AG04449 (cell line): ENCODE measurements at places on chromosomes 1 and 21.

- DNase-seq, result no peak
Measured at GRCh38 chr1:223534677-223535076, 130.8 kb downstream of the CAPN8 start.

GRCh38 chr1:157429601-157430240, 122.6 kb downstream of the FCRL5 start:
- no peak for DNase-seq

DNA sequence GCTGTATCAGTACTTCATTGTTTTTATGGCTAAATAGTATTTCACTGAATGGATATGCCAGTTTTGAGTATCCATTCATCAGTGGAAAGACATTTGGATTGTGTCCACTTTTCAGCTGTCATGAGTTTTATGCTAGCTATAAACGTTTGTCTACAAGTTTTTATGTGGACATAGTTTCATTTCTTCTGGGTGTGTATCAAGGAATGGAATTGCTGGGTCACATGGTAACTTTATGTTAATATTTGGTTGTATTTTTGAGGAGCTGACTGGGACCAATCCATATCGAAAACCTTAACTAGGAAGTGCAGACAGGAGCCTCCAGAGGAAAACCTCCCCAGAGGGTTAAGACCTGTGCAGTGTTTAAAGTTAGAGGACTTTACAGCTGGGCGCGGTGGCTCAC, 31.8 kb upstream of the DISC1 start:
- no peak for DNase-seq

DNA sequence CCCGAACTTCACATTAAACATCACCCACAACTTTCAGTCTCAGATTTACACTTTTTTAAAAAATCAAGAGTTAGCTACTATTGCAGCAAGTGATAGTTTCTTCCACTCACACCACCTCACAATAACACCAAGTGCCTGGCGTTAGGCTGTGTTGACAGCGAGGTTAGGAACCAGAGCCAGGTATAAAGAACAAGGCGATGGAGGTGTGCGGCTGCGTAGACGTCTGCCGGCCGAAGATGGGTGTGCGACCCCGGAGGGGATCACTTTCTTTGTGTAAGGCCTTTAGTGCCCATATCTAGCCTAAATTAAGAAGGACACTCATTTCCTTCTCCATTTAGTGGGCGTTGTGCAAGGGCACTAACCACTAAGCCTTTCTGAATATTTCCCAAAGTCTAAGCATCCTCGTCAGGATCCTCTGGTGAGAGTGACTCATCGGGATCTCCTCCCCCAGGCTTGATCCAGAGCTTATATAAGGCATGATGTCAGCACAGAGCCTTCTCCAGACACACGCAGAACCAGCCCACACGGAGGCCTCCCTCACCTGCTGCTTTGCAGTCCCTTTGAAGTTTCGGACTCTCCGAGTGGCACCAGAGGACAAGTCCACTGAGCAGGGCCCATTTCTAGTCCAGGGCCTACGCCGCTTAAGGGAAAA, 11.8 kb downstream of the NHLH2 start:
- DNase-seq, result peak; percentile 46

GRCh38 chr21:36713746-36714145, 14.8 kb downstream of the SIM2 start:
- DNase-seq, result no peak

DNA sequence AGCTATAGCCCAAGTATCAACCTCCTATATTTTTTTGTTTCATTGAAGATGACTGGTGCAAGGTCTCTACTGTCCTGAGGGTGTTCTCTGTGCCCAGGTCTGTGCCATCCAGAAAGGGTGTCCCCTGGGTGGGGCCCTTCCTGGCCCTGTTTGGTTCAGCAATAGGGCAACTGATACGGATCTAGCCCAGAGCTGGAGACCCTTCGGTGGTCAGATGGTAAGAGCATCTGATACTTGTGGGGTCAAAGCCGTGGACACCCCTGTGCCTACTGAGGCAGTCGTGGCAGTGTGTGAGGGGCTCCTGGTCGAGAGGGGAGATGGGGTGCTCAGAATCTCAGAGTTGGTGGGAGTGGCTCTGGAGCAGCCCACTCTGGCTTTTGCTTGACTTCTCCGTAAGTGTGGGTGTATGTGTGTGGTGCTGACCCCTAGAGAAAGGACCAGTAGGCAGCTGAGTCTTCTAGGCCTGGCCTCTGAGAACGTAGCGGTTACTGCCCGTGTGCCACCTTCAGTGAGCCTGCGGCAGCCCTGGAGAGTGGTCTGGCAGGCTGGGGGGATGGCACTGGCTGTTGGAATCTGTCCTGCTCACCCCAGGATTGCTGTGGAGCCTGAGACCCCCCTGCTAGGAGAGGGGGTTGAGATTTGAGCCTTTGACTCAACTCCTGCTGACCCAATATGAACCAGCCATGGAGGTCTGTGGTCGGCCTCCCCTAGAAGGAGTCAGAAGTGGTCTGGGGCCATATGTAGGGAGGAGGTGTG, 2.7 kb downstream of the AMPD2 start:
- DNase-seq, result no peak

GRCh38 chr1:111399792-111400610, 27.5 kb downstream of the OVGP1 start:
- no peak for DNase-seq

DNA sequence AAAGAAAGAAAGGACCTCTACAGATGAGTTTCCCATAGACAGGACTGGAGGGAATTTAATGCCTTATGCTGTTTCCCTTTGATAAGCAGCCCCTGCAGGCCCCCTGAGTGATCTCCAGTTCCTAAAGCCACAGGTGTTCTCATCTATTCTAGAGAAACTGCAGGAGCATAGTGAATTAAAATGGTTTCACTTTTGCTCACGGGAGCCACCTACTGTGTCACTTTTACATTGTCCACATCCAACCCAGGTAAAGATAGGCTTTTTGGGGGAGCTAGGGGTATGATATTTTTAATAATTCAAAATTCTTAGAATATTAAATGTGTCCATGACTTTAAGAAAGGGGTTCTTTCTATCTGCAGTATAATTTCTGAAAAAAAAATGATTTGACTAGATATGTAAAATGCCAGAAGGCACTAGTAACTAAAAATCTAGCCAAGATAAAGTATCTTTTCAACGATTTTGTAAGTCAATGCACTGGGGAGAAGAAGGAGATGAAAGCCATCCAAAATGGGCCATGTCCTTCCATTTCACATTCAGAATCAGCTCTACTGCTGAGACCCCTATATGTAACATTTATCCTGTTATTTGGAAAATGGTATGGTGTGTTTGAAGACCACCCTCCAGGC, 267.3 kb upstream of the DUSP10 start:
- DNase-seq, result no peak
